Skeletal muscle tissue (tissue), 5 donors: ENCODE measurements at places on chromosomes 3 and 15. TPM values are rescaled to one million over a fixed set of nuclear protein-coding genes. Genes with fewer than 3 reads are reported as not detected.

SCAMP2 gene
- 15.7 TPM for total RNA-seq

SAMD7 gene
- total RNA-seq = not detected

UNC13C gene
- total RNA-seq = 3.1 TPM

ATP1B3 gene
- 30.8 TPM for total RNA-seq

SMCO1 gene
- 3.7 TPM for total RNA-seq

SLC28A2 gene
- total RNA-seq = not detected

PLA2G4E gene
- total RNA-seq = 0.52 TPM

FGF12 gene
- 2.1 TPM for total RNA-seq

SYNM gene
- 53.2 TPM for total RNA-seq

PSMD6 gene
- total RNA-seq = 70.5 TPM

REC114 gene
- total RNA-seq = not detected

FOXB1 gene
- total RNA-seq = not detected

PPARG gene
- 30.3 TPM for total RNA-seq

TMEM158 gene
- total RNA-seq = 0.52 TPM

GOLGA6B gene
- not detected for total RNA-seq

PTH1R gene
- total RNA-seq = 9.4 TPM

COL7A1 gene
- total RNA-seq = 2.1 TPM

MME gene
- total RNA-seq = 12.5 TPM
